Dermis microvascular lymphatic vessel endothelial cell (primary cell): ENCODE measurements at places on chromosomes 2 and 18. TPM values are rescaled to one million over a fixed set of nuclear protein-coding genes. Genes with fewer than 3 reads are reported as not detected.

FTCDNL1 gene
- 0.38 and 0.90 TPM in 2 replicates for total RNA-seq

DNA sequence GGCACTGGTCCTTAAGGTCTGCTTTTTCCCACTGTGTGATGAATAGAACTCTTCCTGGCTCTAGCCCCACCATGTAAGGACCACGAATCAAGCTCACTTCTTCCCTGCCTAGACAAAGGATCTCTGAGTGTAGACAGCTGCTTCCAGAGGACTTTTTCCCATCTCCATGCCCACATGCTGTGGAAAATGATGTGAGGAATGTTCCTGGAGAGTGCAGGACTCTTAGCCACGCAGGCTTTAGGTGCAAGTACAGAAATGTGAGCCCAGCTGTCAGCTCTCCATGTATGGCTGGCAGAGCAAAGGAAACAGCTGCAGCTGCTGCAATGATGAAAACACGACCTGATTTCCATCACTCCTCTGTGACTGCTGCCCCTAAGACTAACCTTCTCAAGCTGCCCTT lies 35.5 kb downstream of the NXPH2 start:
- no peak for DNase-seq

DNA sequence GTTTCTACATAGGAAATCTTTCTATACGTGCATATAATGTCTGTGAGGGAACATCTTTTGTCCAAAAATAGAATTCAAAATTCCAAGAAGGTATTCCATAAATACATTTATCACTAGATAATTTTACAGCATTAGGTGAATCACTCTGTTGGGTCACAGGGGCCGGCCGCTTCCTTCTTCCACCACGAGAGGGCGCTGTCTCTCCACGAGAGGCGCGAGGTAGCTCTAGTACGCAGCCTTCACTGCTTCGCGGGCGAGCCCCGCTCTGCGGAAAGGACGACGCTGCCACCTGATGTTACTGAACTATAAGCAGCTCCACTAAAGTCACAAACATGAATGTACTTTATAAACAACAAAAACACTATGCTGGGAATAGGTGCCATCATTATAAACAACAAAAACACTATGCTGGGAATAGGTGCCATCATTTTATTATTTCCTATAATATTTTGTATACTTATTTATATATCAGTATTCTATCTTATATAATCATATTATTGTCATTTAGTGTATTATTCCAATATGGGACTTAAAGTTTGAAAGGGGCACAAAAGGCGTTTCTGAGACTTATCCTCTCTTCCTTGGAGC lies 69.4 kb upstream of the REV1 start:
- DNase-seq: peak; percentile 73

IL36A gene
- not detected in 2 replicates for total RNA-seq

STK25 gene
- 276 and 296 TPM in 2 replicates for total RNA-seq

- DNase-seq: no peak
These were observed 27.3 kb upstream of the GPR17 start for GRCh38 chr2:127618551-127619202.

HJURP gene
- total RNA-seq: 3.3 and 9.5 TPM in 2 replicates

IL1R2 gene
- 0.76 TPM in 1 of 2 replicates, not detected in the other for total RNA-seq

DNA sequence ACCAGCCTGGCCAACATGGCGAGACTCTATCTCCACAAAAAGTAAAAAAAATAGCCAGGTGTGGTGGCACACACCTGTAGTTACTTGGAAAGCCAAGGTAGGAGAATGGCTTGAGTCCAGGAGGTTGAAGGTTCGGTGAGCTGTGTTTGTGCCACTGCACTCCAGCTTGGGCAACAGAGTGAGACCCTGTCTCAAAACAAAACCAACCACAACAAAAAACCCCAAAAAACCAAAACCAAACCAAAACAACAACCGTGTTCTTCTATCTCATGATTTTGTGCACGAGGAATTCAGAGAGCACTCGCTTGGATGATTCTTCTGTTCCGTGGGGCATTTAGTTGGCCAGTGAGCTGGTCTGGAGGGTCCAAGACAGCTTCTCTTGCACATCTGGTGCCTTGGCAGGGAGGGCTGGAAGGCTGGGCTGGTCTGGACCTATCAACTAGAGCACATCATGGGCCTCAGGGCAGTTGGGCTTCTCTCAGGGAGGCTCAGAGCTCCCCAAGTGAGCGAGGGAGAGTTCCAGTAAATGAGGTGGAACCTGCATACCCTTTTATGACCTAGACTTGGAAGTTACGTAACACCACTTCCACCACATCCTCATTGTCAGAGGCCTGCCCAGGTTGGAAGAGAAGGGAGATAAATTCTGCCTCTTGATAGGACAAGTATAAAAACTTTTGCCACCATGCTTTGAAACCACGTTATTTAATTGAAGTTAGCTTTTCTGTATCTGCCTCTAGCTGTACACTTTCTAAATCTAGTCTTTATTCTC lies 25.2 kb downstream of the SIX2 start:
- no peak for DNase-seq

SERPINB11 gene
- total RNA-seq: not detected in 2 replicates

- DNase-seq: no peak
These were observed 434.0 kb upstream of the SPHKAP start for GRCh38 chr2:228615496-228615895.

DNA sequence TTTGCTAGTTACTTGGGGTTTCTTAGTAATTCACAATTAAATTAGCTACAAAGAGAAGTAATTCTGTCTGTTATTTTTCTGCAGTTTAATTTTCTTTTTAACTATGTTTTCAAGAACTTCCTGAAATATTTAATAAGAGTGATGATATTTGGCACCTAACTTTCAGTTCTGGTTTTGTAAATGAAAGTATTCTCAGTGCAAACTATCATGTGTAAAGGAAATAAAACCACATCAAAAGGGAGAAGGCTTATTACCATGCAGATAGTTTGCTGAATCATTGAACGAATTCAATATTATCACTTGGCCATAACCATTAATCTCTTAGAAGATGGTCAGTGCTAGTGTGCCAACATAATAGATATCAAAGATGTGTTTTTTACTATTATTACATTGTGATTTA lies 29.2 kb downstream of the DYTN start:
- DNase-seq: no peak

DNA sequence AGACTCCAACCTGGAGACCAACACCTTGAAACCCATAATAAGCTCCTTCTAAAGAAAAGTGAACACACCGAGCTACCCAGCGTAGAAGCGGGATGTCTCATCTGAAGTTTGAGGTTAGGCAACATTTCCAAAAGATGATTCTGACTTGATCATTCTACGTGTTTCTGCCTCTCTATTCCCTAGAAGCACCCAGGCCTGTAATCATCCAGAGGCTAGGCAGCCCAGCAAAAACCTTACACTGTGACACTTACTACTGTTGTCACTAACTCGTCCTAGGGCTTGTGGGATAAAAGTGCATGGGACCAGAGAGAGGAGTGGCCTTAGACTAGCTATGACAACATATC lies 1.4 kb downstream of the ZBTB14 start:
- no peak for DNase-seq

DNA sequence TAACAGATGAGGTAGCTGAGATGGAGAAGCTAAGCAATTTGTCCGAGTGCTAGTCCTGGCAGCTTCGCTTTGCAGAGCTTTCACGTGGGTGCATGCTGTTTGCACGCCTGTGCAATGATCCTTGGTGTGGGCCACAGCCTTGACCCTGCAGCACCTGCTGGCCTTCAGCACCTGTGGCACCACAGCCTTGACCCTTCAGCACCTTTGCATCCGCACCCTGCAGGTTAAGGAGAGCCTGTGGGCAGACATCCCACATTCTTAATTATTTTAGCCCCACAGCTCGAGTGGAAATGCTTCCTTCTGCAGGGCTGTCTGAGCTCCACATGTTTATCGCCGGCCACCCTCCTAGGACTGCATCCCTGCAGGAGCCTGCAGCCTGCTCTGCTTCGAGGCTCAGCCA lies 19.3 kb downstream of the NCK2 start:
- DNase-seq: no peak

DNA sequence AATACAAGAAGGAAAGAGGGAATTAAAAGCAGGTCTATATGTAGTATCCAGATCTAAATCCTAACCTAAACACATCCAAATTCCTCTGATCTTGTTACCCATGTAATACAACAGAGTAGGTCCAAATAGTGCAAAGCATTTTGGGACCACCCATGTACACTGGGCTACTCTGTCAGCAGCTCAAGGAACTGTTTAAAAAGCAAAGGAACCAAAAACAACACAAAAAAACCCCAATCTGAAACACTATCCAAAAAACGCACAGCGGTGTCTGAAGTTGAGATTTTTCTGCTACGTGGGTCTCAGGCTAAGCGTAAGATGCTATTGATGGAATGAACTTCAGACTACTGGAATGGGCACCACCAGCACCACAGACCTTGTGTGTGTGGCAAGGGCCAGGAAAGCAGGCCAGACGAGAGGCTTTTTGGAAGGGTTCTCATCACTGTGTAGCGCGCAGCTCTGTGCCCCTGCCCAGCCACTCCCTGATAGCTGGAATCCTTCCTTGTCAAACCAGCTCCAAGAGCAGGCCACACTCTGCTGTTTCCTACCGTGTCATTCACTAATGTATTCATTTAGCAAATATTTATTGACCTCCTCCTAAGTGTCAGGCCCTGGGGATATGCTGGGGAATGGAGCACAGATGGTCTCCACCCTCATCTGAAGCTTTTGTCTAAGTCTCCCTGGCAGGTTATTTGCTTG lies 101.4 kb downstream of the COLEC12 start:
- no peak for DNase-seq

- DNase-seq: no peak
These were observed 54.3 kb downstream of the MSH2 start for GRCh38 chr2:47457268-47457667.

- no peak for DNase-seq
These were observed 5.9 kb upstream of the FHL2 start for GRCh38 chr2:105404736-105405135.

- DNase-seq: no peak
These were observed 32.0 kb downstream of the EML4 start for GRCh38 chr2:42200926-42201855.

- no peak for DNase-seq
These were observed 50.7 kb downstream of the SIGLEC15 start for GRCh38 chr18:45876161-45876560.

DNA sequence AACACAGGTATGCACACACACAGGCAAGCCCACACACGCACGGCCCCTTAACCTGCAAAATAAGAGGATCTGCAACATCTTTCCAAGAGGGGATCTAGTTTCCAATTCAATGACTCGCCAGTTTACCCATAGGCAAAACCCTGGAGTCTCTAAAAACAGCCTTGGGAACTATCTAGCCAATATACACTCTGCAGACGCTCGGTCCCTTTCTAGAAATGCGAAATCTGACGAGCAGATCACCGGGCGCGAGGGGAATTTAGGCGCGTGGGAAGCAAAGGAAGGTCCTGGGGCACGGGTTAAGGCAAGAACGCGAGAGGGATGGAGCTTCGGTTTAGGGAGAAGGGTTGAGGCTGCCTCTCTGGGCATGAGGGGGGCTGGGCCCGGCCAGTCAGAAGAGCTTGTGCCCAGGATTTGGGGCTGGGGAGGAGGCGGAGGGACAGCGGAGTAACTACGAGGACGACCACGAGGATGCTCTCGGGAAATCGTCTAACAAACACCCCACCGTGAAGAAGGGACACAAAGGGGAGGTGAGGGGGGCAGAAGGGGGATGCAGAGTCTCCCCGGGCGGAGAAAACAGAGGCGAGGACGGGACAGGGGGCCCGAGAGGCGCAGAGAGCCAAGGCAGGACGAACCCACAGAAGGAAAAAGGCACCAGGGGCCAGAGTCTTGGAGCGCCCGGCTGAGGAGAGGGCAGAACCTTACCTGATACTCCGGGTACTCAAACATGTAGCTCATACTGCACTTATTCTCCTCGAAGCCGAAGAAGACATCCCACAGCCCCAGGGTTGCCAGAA lies 542 bp downstream of the PGAP1 start:
- DNase-seq: peak; percentile 26

GRCh38 chr2:130916438-130916705 lies 79.7 kb downstream of the ARHGEF4 start:
- no peak for DNase-seq

- no peak for DNase-seq
These were observed 344.9 kb upstream of the SLC14A2 start for GRCh38 chr18:45270289-45270771.

DNA sequence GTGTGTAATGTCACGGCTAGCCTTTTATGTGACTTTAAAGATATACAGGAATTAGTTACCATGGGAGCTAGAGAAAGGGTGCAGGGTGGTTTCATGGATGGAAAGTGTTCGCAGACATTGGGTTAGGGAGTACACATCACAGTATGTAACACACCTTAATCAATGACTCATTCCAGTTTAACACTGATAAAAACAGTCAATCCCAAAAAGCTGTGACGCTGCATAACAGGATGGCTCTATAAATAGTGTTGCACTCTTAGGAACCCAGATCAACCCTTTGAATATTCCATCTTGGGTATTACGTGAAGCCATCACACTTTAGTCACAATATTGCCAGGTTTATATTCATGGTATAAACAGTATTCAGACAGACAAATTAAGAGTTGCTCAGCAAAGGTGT lies 33.6 kb downstream of the CAB39 start:
- no peak for DNase-seq

DNA sequence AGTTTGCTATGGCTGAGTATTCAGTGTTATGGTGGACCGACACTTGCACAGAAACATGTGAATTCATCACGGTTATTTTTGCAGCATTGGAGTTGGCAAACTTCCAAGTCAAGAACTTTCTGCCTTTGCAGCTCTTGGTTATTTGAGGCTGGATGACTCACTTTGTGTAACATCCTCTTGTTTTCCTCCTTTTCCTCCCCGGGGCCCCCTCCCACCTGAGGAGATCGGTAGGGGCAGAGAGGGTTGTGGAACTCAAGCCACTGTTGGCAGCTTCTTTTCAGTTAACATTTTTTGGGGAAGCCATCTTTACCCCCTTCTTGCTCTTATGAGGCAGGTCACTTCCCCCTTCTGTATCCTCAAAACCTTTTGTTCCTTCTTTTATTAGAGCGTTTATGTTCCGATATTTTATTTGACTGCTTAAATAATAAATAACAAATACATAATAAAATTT lies 48.6 kb downstream of the DDX1 start:
- DNase-seq: peak; percentile 95

GRCh38 chr2:65046633-65047407 lies 9.4 kb upstream of the CEP68 start:
- no peak for DNase-seq

DNA sequence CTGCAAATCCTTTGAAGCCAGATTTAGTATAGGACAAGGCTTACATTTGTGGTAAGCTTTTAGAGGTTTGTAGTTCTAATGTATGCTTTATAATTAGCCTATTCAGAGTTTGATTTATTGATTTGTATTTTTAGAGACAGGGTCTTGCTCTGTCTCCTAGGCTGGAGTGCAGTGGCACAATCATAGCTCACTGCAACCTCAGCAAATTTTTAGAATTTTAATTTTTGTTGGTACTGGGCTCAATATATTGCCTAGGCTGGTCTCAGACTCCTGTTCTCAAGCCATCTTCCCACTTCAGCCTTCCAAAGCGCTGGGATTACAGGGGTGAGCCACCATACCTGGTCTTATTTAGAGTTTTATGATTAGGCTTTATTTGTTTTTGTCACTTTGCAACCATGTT lies 4.5 kb downstream of the KCNJ13 start:
- DNase-seq: no peak

GAREM1 gene
- total RNA-seq: 0.25 and 0.26 TPM in 2 replicates

CCDC148 gene
- total RNA-seq: 0.13 TPM in 2 replicates

CNGA3 gene
- total RNA-seq: under 0.01 TPM in 1 of 2 replicates, not detected in the other

CPLX4 gene
- not detected in 2 replicates for total RNA-seq
